ENCODE measurements at places on chromosomes 12 and 14. TPM values are rescaled to one million over a fixed set of nuclear protein-coding genes. Genes with fewer than 3 reads are reported as not detected.

Gene PTPRO
- total RNA-seq = 0.23 TPM

GRCh38 chr14:65373671-65374039 is 38.9 kb upstream of the FUT8 start:
- no peak for DNase-seq

DNA sequence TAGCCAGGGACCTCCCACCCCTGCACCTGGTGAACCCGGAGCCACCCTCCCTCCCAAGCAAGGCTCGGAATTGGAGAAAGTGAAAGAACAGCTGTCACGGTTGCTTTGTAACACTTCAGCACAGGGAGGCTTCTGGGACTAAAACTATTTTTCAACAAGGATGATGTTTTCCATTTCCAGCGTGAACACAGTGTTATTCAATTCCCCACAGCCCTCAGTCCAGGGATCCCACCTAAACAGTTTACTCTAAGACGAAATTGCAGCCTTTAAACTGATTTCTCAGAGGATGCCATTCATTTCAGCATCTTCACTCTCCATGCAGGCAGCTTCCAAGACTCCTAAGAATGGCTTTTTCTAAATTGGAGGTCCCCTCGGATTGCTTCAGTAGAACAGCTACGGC is 229.2 kb downstream of the SLC15A4 start:
- no peak for DNase-seq

GRCh38 chr12:129203456-129203855 is 350.2 kb downstream of the GLT1D1 start:
- no peak for DNase-seq

Gene PTGER2
- not detected for total RNA-seq

Gene NELL2
- 0.85 TPM for total RNA-seq

DNA sequence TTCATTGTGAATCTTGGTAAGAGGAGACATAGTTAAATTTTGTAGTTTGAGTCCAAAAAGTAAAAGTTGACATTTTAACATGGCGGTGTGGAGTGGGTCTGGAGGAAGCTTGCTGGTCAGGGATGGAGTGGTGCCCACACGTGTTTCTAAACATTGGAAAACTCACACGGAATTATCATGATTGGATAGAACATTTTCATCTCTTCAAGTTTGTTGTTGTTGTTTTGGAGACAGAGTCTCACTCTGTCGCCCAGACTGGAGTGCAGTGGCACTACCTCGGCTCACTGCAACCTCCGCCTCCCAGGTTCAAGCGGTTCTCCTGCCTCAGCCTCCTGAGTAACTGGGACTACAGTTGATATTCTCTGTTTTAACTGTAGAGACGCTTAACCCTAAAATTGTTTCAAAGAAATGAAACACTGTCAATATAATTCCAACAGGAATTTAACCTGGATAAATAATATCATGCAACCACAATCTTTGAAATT is 502 bp upstream of the MBIP start:
- DNase-seq = no peak

DNA sequence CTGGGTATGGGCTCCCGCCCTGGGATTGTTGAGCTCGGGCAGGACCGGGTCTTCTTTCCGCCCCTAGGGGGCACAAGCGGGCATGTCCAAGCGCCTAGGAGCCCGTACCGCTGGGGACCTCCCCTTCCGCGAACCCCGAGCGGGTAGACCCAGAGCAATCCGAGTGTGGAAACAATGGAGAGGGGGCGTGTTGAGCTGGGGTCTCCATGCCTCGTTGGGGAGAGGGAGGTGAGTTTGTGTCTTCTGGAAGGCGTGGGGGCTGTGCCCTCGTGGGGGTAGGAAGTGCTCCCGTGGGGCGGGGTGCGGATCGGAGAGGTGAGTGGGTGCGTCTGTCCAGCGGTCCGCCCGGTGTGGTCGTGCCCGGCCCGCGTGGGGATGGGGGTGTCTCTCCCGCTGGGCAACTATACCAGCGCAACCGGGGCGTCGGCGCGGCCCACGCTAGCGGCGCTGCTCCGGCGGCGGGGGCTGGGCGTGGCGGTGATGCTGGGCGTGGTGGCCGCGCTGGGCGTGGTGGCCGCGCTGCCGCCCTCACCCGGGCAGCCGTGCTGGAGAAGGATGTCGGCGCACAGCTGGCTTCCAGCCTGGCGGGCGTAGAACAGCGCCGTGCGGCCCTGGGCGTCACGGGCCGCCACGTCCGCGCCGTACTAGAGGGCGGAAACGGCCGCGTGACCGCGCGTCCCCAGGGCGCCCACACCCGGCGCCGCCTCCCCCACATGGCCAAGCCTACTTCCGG is 12.2 kb downstream of the AGAP2 start:
- no peak for DNase-seq

- DNase-seq = no peak
These were observed 132.9 kb downstream of the SRGAP1 start for GRCh38 chr12:63977441-63977840.

DNA sequence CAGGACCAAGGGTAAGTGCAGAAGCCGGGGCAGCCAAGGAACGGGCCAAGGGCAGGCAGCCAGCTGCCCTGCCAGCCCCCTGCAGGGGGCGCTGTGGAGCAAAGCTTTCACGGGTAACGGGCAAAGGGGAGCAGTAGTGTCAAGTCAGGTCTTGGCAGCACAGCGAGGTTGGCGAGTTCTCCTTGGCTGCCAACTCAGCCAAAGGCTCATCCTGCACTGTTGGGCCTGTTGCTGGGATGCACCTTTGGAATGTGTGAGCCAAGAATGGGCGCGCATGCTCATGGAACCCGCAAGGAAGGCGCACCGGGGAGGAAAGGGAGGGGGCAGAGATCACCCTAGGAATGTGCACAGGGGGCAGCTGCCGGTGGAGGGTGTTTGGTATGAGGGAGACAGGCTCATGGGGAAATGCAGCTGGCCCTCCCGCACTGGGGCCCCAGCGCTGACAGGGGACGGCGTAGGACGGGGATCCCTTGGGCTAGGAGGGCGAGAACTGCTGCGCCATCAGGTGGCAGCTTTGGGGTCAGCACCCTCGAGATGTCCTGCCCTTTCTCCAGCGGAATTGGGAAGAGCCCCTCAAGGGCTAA is 138.0 kb downstream of the ASCL4 start:
- peak; percentile 14 for DNase-seq

- DNase-seq = no peak
These were observed 46.7 kb upstream of the BTG1 start for GRCh38 chr12:92192360-92192759.

Gene ACOT6
- not detected for total RNA-seq

Gene KRT86
- total RNA-seq = not detected

- peak; percentile 13 for DNase-seq
These were observed 931.2 kb downstream of the NRXN3 start for GRCh38 chr14:79101388-79101787.

DNA sequence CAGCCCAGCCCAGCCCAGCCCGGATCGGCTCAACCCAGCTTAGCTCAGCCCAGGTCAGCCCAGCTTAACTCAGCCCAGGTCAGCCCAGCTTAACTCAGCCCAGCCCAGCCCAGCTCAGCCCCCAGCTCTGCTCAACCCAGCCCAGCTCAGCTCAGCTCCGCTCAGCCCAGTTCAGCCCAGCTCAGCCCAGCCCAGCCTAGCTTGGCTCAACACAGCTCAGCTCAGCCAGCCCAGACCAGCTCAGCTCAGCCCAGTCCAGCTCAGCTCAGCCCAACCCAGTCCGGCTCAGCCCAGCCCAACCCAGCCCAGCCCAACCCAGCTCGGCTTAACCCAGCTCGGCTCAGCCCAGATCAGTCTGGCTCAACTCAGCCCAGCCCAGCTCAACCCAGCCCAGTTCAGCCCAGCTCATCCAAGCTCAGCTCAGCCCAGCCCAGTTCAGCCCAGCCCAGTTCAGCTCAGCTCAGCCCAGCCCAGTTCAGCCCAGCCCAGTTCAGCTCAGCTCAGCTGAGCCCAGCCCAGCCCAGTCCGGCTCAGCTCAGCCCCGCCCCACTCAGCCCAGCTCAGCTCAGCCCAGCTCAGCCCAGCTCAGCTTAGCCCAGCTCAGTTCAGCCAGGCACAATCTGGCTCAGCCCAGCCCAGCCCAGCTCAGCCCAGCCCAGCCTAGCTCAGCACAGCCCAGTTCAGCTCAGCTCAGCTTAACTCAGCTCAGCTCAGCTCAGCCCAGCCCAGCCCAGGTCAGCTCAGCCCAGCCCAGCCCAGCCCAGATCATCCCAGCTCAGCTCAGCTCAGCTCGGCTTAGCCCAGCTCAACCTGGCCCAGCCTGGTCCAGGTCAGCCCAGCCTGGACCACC is 331.7 kb downstream of the TMEM121 start:
- peak; percentile 54 for DNase-seq

DNA sequence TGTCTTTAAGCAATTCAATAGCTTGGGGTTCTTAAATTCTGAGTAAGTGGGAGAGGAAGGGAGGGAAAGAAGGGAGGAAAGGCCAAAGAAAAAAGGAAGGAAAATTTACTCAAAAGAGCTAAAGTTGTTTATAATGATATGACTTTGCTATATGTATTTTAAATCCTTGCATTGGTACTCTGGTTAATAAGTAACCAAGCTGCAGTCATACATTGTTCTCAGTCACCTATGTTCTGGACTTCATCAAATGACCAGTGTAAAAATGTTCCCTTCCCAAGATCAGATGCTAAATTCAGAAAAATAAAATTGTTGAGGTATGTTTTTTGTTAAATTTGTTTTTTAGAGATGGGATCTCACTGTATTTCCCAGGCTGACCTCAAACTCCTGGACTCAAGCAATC is 259.9 kb upstream of the CPNE8 start:
- DNase-seq = no peak

All from OCI-LY7 (cell line).